NCI-H446 (cell line): ENCODE measurements at places on chromosomes 6 and 20.

DNA sequence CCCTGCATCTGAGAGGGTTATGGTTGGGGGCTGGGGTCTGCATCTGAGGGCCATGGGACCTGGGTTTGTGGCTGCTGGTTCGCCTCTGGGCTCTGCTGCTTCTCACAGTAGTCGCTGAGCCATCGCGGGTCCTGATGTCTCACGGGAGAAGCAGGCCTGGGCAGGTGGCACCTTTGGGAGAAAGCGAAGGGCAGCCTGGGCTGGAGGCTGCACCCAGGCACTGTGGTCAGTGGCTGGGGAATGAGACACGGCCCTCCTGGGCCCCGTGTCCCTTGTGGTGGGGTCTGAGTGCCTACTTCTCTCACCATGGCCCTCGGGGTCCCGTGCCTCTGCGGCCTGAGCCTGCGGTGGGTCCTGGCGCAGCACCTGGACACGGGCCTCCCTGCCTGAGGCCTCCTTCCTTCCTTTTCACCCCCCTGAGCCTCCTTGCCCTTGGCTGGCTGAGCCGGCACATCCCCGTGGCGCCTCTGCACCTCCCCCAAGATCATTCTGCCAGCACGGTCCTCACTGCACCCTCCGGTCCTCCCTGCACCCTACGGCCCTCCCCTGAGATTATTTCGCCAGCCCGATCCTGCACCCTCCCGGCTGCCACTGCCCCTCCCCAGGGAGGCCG, 206.0 kb downstream of the ERMARD start:
- DNase-seq: no peak

DNA sequence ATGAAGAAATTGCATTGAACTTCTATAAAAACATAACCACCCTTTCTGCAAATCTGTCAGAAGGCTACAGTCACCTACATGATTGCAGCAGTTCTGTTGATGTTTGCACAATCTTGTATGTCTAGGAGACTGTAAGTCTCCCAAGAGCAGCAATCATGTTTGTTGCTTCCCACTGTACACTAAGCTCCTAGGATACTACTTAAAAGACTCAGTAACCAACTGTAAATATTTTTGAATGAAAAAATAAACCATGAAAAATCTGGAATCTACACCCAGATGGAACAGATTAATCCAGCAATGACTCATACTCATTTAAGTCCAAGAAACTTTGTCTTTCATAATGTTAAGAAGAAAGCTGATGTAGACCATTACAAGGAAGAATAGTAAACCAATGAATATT, 168.5 kb upstream of the ATXN1 start:
- DNase-seq: peak; percentile 33

GRCh38 chr20:63303095-63303666, 10.2 kb downstream of the COL20A1 start:
- no peak for DNase-seq

DNA sequence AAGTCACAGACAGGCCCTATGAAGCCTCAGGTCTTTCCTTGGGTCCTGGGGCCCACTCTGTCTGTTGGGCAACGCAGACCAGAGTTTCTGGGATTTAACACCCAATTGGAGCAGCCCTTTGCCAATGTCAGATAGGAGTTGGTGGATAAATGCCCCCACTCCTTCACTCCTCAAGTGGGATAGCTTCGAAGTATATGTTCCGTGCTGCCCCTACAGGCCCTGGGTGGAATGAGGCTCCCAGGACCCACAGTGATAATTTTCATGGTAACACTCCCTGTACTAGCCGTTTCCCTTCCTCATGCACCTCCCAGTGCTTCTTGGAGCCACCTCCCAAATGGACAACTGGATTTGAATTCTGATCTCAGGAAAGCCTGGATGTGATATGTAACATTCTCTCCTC, 145.4 kb downstream of the FOXA2 start:
- DNase-seq: no peak

DNA sequence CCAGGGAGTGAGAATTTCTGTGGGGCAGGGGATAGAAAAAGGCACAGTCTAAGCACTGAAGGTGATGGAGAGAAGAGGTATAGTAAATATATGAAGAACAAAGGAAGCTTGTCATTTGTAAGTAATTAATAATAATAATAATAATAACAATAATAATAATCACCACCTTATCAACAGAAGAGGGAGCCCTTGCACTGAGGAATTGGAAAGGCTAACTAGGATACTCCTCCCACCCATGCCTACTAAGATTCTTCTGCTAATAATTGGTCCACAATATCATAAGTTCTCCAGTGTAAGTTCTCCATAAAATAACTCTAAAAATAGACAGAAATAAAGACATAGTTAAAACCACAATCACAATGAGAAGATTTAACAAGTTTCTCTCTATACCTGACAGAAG, 912 bp upstream of the OR12D3 start:
- DNase-seq: no peak

- no peak for DNase-seq
Measured at GRCh38 chr20:20435453-20435852, 67.5 kb downstream of the INSM1 start.

- no peak for DNase-seq
Measured at GRCh38 chr20:33790566-33790965, 20.6 kb upstream of the CHMP4B start.

DNA sequence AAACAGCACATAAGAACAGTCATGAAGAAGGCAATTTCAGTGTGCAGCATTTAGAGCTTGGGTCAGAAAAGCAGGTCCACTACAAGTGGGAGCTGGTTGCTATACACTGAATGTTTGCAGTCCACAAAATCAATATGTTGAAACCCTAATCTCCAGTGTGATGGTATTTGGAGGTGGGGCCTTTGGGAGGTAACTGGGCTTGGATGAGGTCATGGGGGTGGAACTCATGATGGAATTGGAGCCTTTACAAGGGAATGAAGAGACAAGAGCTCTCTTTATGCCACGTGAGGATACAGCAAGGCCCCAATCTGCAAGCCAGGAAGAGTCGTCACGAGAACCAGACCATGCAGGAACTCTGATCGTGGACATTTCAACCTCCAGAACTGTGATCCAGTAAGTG, 216.7 kb upstream of the SLC35B3 start:
- DNase-seq: no peak

DNA sequence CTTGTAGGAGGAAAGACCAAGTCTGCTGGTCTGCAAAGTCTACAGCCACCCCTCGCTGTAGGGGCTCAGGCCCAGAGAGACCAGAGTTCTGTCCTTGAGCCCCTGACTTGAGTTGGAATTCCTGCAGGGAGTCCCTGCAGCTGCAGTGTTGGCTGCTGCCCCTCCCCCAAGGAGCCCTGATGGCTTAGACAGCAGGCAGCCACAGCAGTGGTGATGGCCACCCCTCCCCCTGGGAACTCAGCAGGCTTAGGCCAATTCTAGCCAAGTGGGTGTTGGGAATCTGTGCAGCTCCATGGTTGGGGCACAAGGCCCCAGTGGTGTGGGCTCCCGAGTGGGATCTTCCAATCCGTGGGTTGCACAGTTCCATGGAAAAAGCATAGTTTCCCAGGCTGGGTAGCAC, 345.4 kb downstream of the CD109 start:
- DNase-seq: no peak

GRCh38 chr6:26400626-26401025, 1.4 kb upstream of the BTN3A1 start:
- DNase-seq: no peak

GRCh38 chr20:4341804-4342485, 326.6 kb upstream of the RNF24 start:
- DNase-seq: no peak

- no peak for DNase-seq
Measured at GRCh38 chr6:108432792-108433191, 127.9 kb upstream of the FOXO3 start.

DNA sequence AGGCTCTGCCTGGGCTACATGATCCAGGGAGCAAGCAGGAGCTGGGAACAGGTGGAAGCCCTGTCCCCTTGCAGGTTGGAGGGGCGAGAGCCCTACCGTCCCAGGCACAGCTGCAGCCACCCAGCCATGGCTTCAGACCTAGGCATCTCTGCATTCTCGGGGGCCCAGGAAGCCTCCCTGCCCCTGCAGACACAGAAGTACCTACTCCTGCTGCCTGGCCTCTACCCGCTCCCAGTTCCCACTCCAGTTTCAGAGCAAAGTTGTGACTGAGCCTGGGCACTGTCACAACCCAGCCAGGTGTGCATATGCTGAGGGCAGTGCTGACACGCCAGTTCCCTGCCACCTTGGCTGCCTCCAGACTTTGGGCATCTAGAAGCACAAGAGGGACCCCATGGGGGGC, 645.9 kb downstream of the HTR1B start:
- DNase-seq: no peak

GRCh38 chr20:20447196-20447595, 79.3 kb downstream of the INSM1 start:
- peak; percentile 65 for DNase-seq

GRCh38 chr6:37638414-37639341, 59.0 kb downstream of the MDGA1 start:
- DNase-seq: no peak

DNA sequence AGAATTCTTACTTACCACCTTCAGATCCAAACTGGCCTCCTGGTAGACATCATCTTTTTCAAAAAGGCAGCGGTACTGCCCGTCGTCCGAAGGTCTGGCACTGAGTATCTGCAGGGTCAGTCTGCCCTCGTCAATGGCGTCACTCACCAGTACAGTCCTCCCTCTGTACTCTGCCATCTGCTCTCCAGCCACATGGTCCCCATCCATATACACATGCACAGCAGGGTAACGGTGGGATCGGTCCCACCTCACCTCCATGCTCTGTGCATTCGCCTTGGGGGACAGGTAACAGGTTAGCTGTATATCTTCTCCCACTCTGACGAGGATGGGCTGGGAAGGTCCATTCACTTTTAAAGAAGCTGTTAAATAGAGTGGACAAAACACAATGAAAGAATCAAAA, 11.0 kb downstream of the BTNL2 start:
- DNase-seq: no peak

DNA sequence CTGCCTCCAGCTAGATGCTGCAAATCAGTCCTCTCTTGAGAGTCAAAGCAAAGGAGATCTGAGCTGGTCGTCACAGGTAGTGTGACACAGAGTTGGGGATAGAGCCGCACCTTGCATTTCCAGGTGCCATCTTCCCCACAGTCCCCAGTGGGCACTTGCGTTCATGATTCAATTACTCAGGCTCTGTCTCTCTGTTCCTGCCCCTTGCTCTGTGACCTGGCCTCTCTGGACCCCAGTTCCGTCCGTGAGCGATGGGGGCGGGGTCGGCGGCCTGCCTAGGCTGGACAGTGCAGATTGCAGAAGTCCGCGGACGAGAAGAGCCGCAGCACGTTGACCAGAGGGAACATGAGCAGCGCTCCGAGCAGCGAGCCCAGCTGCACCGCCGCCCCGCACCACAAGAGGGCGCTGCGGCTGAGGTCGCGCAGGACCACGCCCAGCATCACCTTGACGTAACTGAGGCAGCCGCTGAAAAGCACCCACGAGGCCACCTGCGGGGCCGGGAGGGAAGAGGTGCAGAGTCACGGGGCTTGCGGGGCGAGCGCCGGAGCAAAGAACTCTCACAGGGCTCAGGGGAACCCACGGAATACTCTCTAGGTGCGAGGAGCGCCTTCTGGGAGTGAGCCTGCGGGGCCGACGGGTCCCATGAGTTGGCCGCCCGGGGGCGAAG, 7.4 kb downstream of the SLC52A3 start:
- no peak for DNase-seq

DNA sequence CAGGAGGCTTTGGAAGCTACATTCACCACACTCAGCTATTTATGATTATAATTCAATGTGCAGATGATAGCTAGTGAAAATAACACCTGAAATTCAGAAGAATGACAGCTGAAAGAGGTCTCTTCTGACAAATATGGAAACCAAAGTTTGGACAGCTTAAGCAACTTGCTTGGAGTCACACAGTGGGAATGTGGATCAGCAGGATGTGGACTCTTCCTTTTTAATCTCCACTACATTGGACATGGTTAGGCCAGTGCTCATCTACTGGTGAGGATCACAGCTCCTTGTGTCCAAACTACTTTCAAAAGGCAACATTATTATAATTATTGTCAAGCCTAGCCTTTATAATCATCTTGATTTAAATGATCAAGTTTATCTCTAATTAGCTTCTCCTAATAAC, 10.4 kb downstream of the TRAPPC3L start:
- no peak for DNase-seq

DNA sequence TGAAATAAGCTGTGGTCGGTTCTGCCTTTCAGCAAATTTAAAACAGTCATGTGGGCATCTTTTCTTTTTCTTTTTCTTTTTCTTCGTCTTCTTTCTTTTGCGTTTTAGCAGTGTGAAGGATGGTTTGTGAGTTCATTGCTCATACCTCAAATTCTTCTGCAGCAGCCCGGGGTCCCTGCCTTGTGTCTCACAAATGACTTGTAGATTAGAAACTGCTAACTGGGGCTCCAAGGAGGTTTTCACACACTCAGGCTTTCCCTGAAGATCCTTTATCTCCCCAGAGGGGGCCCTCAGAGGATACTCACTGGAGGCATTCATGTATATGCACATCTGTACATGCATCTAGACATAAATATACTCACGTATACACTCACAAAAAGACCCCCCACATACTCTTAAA, 1.7 kb downstream of the SMOC2 start:
- no peak for DNase-seq

DNA sequence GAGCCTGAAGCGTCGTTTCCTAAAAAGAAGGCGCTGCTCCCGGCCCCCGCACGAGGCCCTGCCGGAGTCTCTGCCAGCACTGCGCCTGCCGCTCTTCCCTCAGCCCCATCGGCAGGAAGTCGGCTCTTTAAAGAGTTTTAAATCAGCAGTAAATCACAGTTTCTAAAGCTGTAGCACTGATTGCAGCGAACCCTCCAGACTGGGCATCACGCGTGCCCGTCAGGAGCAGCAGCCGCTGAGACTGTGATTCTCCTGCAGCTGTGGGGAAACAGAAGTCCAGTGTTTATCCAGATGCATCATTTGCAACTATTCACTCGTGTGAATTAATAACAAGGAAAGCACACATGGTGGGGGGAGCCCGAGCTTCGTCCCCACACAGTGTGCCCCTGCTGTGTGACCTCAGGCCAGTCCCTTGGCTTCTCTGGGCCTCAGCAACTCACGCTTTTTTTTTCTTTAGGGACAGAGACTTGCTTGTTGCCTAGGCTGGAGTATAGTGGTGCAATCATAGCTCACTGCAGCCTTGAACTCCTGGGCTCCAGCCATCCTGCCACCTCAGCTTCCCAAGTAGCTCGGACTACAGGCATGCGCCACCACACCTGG, 28.3 kb downstream of the DLL1 start:
- no peak for DNase-seq
